MCF 10A (cell line): ENCODE measurements at places on chromosomes 5 and 9. TPM values are rescaled to one million over a fixed set of nuclear protein-coding genes. Genes with fewer than 3 reads are reported as not detected.

The PPP2R2B gene
- 0.54 TPM in 1 of 2 replicates, not detected in the other for total RNA-seq

The HEMGN gene
- not detected in 2 replicates for total RNA-seq

DNA sequence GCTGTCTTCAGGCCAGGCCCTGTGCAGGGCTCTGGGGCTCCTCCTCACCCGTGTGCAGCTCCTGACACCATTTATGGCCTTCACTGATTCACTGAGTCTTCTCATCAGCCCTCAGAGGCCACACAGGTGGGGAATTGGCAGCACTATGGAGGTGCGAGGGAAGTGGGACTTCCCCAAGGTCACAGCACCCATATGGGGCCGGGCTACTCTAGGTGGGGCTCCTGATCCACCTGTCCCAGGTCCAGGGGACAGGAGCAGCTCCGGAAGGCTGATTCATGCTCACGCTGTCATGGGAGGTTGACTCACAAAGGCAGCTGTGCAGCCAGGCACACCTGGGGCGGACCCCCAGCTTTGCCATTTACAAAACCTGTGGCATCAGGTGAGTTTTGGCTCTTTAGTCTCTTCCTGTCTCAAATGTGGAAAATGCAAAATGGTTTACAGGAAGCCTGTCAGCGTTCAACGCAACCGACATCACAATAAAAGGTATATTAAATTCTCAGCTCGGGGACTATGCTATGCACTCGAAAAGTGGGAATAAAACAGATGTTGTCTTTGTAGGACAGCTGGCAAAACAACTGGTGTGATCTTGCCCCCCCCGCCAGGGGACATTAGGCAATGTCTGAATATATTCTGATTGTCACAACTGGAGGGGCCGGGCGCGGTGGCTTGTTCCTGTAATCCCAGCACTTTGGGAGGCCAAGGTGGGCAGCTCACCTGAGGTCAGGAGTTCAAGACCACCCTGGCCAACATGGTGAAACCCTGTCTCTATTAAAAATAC, 15.0 kb downstream of the NAIF1 start:
- H3K27me3 ChIP-seq = no peaks in the 10 kb centered on the region
- no peaks in the 10 kb centered on the region for H3K36me3 ChIP-seq
- no peak overlapping the region for H3K27ac ChIP-seq
- peaks cover 9% of the 10 kb centered on the region for H3K4me1 ChIP-seq
- DNase-seq = peak; percentile 54

DNA sequence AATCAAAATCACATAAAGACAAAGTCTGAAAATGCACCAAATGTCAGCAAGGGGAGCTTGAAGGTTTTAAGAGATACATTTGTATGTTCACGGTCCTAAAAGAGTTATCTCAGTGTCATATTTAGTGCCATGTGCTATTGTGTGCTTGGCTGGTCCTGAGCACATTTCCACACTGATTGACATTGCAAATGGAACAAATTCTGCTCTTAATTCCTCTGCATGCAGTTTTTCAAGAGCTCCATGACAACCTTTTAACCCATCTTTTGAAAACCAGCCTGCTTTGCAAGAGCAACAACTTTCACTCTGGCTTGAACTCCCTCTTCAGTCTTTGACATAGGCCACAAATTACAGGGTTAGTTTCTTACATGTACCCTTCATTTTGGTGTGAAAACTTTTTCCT, 175.4 kb upstream of the ACTBL2 start:
- no peak for DNase-seq
- no peak overlapping the region for H3K27ac ChIP-seq
- no peaks in the 10 kb centered on the region for H3K27me3 ChIP-seq
- no peaks in the 10 kb centered on the region for H3K36me3 ChIP-seq

DNA sequence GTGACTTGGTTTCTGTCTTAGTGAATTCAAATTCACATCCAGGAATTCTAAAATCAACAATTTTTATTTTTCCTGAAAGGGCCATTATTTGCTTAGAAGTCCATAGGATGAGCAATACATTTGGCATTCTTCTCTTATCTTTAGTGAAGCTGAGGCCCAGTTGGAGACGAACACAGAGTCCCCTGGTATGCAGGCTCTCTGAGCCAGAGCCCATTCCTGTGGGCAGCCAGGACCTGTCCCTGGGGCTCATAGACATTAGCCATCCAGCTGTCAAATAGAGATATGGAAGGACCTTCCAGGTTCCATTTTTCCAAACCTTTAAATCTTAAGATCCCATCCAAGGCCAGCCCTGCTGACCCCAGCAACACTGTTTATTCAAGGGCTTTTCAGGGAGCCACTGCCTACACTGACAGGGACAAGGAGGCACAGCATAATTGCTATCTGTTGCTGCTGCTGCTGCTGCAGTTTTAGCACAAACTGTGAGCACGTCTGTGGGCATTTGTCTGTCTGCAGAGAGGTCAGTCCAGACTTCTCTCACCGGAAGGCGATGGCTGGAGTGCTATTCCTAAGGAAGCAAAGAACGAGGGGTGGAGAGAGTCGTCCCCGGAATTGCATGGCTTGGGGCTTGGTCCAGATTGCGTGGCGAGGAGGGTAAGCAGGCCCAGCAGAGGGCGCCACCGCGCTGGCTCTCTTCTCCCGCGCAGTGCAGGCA, 639.0 kb downstream of the CCDC171 start:
- H3K27ac ChIP-seq = no peak overlapping the region
- no peaks in the 10 kb centered on the region for H3K27me3 ChIP-seq
- H3K4me1 ChIP-seq = peaks cover 13% of the 10 kb centered on the region
- DNase-seq = peak; percentile 74
- peaks cover 5% of the 10 kb centered on the region for H3K36me3 ChIP-seq

- no peaks in the 10 kb centered on the region for H3K36me3 ChIP-seq
- H3K27ac ChIP-seq = no peak overlapping the region
- no peak overlapping the region for H3K4me3 ChIP-seq
- H3K4me1 ChIP-seq = peaks cover 9% of the 10 kb centered on the region
Measured at GRCh38 chr5:131064669-131065371, 100.2 kb downstream of the HINT1 start.

DNA sequence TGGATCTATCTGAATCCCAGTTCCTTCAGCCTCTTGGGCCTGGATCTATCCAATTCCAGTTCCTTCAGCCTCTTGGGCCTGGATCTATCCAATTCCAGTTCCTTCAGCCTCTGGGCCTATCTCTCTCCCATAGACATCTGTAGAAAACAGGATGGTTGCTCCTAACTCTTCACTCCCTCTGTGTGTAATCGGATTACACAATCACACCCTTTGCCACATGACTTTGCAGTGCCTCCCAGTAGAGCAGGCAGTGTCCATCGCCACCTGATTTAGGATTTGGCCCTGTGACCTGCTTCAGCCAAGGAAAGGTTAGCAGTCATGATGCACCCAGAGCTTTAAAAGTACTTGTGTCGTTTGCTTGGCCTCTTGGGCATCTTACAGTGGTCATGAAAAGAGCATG, 56.7 kb downstream of the LHX2 start:
- H3K27me3 ChIP-seq = peaks cover 23% of the 10 kb centered on the region
- no peaks in the 10 kb centered on the region for H3K4me1 ChIP-seq
- no peaks in the 10 kb centered on the region for H3K36me3 ChIP-seq

- no peaks in the 10 kb centered on the region for H3K4me1 ChIP-seq
- no peaks in the 10 kb centered on the region for H3K36me3 ChIP-seq
- no peak for DNase-seq
- no peak overlapping the region for H3K27ac ChIP-seq
- H3K4me3 ChIP-seq = no peak overlapping the region
Measured at GRCh38 chr9:118553465-118553864, 815.8 kb downstream of the BRINP1 start.

DNA sequence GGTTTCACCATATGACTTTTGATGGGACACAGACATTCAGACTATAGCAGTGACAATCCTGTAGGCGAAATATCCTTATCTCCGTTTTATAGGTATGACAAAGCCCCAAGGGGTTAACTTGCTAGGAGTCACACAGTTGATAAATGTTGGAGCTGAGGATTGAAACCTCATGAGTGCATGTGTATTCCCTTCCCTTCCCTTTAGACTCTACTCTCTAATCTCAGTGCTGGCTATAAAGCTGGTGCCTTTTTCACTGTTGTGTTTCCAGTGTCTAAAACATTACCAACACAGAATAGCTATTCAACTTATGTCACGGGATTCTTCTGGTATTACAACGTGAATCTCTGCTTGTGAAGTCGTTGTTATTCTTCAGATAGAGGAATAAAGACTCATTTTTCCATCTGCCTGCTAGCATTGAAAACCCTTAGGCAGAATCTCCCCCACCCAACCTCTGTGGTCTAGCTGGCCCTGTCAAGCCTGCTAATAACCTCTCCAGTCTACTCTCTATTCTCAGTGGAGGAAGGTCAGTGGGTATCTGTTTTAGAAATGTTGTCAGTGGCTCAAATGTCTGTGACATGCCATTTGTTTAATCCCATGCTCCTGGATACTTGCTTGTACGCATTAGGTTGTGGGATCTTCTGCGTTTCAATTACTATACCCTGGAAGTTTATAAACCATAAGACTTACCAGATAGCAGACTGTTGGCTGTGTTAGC, 121.2 kb downstream of the TLE4 start:
- no peaks in the 10 kb centered on the region for H3K4me1 ChIP-seq
- H3K36me3 ChIP-seq = no peaks in the 10 kb centered on the region
- H3K27me3 ChIP-seq = no peaks in the 10 kb centered on the region
- no peak overlapping the region for H3K4me3 ChIP-seq
- DNase-seq = no peak
